Fibroblast of skin of back (primary cell): ENCODE measurements at places on chromosomes 5 and 9.

DNA sequence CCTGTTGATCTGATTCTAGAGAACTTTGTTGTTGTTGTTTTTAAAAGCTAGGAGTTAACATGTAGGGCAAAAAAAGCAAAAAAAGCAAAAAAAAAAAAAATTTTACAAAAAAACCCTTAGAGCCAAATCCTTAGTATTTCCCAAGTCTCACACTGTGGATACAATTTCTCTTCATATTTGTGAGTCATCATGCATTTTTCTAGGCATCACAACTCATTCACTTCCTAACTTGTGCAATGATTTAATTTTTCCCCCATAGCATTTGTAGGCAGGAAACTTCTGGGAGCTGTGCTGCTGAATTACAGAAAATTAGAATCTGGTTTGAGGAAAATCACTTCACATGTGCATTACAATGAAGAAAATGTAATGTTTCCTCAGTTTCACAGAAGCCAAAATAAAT lies 91.9 kb downstream of the MARCHF3 start:
- DNase-seq = peak; percentile 80

DNA sequence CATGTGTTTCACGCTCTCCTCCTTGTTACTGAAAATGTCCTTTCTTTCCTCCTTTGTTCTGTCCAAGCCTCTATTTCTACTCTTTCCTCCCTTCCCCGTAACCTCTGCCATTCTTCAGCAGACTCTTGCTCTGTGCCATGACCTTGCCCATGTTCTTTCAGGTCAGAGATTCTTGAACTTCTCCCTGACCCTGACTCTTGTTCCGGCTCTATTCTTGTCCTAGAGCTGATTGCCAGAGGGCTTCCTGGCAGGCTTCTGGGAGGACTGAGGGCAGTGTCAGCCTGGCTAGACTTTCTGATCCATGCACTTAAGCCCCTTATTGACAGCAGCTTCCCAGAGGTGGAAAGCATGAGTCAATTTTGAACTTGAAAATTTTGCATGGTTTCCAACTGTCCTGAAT lies 174.2 kb downstream of the TMEM161B start:
- no peak for DNase-seq

DNA sequence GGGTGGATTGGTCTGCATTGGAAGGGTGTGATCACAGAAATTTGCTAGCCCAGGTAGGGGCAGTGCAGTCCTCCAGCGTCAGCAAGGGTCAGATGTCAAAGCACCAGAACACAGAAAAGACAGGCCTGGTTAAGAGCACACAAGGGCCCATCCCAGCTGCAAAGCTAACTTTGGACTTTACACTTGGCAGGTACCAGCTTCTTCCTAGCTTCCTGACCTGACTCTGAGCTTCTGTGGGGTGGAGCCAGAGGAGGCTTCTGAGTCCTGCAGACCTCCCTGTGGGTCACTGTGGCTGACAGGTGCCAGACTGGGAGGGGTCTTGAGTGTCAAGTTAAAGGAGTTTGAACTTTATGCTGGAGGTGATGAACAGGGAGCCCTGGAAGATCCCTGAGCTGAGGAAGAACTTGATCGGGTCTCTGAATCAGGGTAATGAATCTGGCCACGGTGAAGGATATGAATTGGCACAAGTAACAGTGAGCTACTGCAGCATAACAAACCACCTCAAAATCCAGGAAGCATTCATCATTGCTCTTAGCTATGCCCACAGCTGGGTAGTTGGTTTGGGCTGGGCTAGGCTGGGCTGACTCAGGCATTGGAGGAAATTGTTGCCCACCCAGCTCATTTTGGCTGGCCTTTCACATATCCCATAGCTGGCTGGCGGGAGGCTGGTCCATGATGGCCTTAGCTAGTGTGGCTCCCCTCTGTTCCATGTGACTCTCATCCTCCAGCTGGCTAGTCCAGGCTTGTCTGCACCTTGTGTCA lies 63.4 kb downstream of the BARX1 start:
- no peak for DNase-seq

- no peak for DNase-seq
Observed at GRCh38 chr5:83494087-83494620, 22.6 kb downstream of the VCAN start.

DNA sequence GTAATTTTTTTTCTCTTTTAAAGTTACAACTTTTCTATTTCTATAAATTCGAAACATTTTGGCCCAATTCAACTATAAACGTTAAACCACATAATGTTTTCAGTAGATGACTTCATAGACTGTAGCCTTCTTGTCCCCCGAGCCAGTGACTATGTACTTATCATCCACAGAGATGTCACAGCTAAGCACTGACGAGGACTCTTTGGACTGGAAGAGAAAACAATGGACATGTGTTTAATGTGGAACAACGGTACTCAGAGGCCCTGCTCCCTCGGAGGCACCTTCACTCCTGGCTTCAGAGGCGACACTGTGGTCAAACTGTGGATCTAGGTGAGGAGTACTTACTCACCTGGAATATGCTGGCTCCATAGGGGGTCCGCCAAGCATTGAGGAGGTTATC lies 105.2 kb downstream of the TLE1 start:
- DNase-seq = no peak

DNA sequence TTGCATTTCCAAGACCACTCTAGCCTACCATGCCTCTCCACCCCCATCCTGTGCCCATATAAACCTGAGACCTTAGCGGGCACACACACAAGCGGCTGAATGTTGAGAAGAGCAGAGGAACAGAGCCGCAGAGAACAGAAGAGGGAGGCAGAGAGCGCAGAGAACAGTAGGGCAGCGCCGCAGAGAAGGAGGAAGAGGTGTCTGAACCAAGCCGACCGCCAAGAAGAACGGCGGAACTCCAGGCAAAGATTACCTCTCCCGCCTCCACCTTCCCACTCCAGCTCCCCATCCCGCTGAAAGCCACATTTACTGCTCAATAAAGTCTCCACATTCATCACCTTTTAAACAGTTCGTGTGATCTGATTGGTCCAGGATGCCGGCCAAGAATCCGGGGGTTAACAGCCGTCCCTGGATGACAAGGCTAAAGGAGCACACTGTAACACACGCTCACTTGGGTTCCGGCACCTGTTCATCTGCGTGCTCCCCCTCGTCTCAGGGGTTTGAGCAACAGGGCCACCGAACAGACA lies 33.2 kb downstream of the GRIN3A start:
- DNase-seq = peak; percentile 8

DNA sequence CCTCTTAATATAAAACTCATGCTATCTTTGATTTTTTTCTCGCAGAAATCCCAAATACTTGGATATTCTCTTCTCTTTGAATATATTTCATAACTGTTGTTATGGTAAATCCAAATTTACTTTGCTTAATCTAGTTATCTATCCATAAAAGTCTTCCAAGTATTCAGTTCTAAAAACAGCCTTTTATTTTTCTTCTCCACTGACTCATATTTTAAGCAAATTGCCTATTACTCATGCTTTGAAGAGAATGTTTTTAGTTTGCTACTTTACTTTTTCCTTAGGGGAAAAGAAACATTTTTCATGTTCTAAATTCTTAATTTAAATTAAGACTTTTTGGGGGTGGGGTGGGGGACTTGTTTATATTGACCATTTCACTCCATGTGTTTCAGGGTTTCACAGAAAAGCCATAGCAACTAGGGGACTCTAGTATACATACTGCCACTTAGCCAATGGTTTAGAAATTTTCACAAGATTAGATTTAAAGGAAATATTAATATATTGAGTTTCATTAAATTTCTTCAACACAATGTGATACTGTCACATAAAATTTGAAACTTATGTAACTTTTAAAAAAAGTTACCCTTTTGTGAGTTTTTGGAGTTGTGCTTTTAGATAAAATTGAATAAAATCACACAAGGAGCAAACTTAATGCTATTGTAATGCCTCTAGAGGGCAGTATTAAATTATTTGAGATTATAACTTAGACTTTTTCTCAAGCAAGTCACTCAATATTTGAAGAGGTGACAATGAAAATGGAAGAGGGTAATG lies 545.8 kb upstream of the ARRDC3 start:
- DNase-seq = peak; percentile 57

DNA sequence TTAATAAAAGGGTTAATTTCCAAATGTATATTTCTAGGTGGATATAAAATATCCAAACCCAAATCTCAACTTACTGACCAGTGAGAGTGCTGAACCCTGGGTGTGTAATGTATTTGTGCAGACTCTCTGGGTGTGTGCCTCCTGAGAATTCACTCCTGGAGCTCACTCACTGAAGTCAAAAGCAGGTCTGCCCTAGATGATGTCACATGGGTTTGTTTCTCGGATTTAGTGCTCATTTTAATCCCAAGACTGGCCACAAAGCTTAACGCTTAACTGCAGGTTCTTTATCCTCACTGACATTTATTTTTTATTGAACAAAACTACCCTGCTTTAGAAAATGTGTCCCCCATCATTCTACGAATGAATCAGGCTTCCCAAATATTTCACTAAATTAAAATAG lies 179.4 kb downstream of the PPP2R2B start:
- no peak for DNase-seq

- DNase-seq = no peak
Observed at GRCh38 chr9:96089452-96090085, 212.4 kb downstream of the HSD17B3 start.

DNA sequence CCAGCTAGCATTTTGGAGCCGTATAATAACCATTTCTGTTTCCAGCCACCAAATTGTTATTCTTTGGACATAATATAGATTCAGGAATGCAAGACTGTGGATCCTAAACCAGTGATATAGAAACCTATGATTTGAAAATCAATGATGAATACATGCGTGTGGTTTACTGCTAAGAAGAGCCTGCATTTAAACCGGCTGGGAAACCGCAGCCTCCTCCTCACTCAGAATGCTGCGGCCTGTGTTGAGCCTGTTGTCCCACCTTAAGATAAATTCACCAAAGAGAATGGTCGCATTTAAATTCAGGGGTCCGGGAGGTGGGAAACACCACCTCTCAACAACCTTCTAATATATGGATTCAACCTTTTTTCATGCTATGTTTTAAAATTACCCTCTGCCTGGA lies 148.0 kb downstream of the MEF2C start:
- DNase-seq = no peak

- DNase-seq = peak; percentile 70
Observed at GRCh38 chr5:169753795-169754194, 116.7 kb downstream of the DOCK2 start.
